ENCODE measurements at places on chromosomes 12 and 14.
A peak's percentile ranks its signal among the peaks of the same experiment; 100 is the strongest.

DNA sequence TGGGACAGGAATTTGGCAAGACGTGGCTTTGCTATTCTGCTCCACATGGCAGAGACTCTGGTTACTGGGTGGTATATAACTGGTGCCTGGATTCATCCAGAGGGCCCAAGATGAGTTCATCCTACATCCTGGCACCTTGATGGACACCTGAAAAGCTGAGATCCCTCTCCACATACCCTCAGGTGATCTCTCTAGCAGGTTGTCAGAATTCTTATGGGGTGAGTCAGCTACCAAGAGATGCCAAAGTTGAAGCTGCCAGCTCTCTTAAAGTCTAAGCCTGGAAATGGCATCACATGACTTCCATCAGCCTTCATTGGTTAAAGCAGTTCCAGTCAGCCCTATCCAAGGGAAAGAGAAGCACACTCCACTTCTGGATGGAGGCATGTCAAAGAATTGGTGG is 300.7 kb upstream of the SEL1L start:
- no peak for DNase-seq

DNA sequence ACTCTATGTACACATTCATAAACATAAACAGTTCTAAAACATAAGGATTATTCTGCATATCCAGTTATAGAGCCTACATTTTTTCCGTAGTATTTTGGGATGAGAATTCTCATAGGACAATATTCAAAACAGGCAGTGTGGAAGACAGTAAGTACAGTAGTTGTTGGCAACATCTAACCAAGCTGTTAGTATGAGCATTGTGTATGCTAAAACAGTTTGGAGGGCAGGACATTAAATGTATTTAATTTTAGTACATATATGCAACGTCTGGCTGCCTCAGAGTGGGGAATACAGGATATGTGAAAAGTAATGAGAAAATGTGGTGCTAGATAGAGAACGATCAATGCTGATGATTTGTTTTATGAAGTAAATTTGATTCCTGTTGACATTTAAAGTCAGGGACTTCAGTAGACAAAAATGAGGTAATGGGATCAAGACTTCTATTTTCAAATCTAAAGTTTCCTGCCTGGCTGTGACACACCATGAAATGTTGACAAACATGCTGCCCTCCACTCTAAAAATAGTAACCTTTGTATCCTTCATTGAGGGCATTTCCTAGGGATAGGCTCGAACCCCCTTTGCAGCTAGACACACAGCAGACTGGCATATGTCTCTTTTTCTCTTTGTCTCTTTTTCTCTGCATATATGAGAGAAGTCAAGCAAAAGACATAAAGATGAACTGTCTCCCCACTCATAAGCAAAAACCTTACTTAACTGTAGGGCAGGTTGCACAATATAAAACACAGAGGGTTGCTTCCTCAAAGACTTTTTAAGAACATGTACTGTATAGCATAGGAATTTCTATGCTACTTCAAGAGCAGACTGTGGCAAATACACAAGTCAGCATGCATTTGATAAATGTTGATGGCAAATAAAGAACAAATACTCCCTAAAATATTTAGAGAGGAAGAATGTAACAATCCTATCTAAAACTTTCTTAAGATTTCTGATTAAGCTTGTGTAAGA is 75.5 kb upstream of the GTF2A1 start:
- DNase-seq = no peak

DNA sequence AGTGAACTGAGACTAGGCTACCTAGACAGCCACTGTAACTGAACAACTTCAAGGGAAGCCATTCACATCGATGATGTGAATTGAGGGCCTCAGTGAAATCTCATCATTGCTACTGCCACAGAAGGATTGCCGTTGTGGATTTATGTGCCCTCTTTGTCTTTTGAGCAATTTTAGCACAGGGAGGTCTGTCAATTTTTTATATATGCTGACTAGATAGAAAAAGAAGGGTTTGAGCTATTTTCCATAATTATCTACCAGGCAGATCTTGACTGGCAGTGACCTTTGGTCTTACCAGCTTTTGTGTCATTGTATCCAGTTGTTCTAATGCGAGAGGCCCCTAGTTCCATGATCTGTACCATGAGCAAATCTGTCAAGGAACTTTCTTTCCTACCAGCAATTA is 179.4 kb downstream of the ERC1 start:
- DNase-seq = no peak

DNA sequence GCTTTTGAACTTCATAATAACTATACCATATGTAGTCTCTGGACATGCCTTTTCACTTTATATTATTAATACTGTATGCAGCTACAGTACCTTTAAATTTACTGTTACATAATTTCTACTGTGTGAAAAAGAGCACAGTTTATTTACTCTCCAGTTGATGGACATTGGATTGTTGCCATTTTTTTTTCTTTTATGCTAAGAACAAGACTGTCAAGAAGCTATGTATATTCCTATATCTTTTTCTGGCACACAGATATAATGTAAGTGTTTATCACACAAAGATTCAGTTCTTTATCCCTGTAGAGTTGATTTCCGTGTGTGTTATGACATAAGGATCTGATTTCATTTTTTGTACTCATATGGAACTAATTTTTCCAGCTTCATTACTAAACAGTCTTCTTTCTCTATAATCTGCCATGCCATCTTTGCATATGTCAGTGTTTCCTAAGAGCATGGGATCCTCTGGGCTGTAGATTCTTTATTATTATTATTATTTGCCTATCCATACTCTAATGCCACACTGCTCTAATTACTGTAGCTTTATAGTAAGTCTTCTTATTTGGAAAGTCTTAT is 593.0 kb upstream of the ATP2B1 start:
- DNase-seq = no peak

- DNase-seq = no peak
Measured at GRCh38 chr14:68501614-68502052, 291.2 kb downstream of the ZFP36L1 start.

DNA sequence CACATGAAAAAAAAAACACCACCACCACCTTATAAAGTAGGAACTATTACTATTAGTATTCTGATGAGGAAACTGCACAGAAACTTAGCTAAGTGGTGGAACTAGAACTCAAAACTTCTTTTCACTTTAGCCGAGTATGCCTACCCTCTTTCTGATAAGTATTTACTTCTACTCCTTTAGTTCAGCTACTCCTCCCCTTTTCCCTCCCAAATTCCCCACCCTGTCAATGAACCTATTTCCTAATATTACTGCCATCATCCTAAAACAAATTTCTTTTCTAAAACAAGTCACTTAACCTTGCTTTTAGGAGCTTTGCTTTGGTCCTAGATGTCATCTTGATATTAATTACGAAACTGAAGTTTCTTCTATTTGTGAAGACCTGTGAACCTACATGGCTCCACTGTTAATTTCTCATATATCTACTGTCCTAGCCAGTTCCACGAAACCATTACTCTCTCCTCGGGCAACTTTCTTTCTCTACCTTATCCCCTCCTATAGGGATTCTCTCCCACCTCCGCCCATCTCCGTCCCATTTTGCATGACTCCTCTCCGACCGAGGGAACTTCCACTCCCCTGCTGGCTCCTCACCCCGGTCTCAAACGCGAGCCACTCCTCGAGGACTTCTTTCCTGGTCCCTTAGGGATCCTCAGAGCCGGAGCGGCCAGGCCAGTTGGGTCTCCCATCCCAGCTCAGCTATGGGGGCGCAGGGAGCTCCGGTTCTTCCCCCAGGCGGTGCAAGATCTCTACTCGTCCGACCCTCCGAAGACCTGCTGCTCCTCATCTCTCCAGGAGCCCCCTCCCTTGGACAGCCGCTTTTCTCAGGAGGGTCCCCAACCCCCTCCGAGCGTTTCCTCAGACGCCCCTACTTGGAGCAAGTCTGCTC is 1.1 kb downstream of the NUMB start:
- peak; percentile 60 for DNase-seq

GRCh38 chr14:74419086-74419485 is 6.9 kb downstream of the SYNDIG1L start:
- DNase-seq = no peak

DNA sequence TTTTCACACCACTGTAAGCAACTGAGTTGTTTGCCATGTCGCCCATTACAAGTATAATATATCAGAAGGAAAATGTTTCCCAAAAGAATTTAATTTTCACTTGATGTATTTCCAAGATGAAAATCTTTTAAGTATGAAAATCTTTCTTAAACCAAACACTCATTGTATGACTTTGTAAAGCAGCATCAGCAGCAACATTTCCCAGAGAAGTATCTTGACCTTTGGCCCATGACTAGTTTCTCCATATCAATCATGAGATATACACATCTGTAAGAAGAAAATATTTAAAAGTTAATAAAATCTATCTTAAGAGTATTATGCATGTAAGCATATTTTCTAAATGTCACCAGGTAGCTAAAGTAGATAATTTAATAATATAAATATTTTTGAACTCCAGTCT is 52.8 kb downstream of the ATP2B1 start:
- no peak for DNase-seq

DNA sequence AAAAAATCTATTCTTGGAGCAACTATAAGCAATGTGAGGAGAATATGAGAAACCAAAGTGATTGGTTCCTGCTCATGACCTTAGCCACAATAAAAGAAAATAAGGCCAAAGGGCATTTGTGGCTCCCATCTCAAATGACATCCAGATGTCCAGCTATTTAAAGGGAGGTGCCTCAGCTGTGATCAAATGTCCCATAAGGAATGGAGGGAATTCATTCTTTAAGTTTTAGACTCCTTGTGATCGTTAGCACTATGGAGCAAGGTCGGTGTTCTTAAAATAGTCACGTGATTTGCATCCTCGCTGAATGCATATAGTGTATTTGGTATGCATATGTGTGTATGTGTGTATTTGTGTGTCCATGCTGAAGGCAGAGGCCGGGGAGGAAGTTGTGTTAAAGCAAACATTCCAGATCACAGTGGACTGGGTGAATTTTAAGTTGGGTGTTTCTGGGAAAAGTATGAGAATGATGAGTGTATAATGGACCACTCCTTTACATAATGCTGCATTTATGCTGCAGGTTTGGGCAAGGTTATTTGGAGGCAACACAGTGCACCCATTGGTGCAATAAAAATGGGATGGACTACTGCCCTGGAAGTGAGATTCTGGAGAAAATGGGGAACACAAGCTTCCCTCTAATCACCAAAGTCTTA is 5.6 kb upstream of the E2F7 start:
- DNase-seq = no peak

DNA sequence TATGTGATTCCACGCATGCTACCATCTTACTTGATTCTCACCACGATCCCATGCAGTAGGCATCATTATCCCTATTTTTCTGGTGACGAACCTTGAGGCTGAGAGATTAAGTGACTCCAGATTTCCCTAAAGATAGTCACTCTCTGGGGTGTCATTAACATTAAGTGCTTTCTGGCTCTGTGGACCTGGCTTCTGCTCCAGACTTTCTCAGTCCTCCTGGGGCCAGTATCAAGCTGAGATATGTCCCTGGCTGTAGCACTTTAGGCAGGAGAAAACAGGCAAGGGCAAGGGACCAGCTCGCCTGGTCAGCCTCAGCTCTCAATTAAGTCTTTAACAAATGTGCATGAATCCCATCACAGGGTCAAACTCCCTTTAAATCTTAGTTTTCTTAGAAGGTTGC is 38.3 kb upstream of the PRB2 start:
- DNase-seq = no peak

DNA sequence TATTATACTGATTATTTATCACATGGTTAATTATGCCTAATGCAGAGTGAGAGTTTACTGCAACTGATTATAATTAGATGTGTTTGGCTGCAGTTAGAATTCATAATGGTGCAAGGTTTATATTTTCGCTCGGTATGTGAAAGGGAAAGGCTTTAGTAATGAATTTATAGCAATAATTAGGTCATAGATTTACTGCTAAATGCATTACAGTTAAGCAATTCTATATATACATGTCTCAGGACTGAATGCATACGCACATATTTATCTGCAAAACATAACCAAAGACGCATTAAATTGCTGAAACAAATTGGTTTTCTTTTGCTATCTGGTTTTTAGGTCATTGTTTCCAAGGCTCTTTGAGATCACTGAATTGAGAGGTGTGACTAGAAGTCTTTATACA is 428.1 kb upstream of the PDE3A start:
- no peak for DNase-seq

GRCh38 chr12:14403711-14404196 is 38.3 kb downstream of the ATF7IP start:
- peak; percentile 76 for DNase-seq

DNA sequence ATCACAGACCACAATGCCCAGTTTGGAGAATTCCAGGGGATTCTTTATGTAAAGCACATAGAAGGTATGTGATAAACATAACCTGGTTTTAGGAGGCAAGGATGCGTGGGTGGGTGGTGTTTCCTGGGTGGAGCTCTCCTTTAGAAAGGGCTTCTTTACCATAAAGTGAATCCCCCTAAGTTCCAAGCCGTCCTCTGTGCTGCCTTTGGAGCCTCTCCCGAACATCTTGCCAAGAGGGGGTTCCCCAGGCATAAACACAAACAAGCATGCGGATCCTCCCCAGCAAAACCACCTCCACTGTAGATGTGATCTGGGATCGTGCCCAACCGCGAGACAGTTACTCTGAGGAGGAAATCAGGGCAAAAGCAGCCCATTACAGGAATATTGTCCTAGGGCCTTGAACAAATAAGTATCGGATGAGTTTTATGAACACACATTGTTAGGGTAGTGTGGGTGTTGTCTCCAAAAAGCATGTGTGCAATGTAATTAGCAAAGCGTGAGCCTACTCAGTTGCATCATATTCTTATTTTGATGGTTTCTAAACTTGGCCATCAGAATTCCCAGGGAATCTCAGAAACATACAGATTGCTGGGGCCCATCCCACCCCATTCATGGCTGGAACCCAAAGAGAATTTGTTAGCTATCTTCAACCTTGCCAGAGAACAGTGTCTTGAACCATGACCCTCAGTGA is 48.8 kb upstream of the CORO1C start:
- no peak for DNase-seq

DNA sequence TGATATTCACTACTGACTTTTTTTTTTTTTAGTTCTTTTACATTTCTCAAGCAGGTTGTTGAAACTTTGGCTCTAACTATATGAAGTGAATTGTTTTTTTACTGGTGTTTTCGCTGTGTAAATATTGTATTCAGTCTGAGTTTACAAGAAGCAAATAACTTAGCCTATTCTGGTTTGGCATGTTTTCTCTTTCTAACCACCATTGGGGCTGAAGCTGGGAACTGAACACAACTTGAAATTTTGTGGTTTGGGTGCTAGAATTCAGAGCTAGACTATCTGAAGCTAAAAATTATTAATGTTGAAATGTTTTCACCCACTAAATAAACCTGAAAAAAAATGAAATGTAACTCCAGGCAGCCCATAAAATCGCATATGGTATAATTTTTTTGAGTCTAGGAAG is 37.2 kb downstream of the RAD51B start:
- no peak for DNase-seq

GRCh38 chr12:111298582-111299436 is 70.1 kb downstream of the PHETA1 start:
- peak; percentile 52 for DNase-seq

DNA sequence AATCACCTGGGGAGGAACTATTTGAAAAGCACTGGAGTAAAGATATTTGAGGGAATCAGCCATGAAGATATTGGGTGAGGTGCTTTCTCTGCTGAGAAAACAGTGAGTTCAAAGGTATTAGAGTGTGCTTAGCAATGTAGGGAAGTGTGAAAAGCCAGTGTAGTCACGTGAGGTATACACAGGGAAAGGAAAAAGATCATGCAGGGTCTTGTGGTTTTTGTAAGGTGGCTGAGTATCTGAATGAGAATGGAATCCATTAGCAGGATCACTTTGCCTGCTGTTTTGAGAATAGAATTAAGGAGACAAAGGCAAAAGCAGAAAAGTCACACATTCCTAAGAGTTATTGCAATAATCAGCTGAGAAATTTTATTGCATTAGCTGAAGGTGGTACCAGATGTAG is 193.0 kb downstream of the PIK3C2G start:
- no peak for DNase-seq

GRCh38 chr14:104973135-104973384 is 5.1 kb downstream of the AHNAK2 start:
- DNase-seq = peak; percentile 98

Measured in EL (cell line).